ENCODE measurements at places on chromosomes 1 and 21. TPM values are rescaled to one million over a fixed set of nuclear protein-coding genes. Genes with fewer than 3 reads are reported as not detected.

The WNT4 gene
- under 0.01 TPM for total RNA-seq

The CDC20 gene
- 1.2 TPM for total RNA-seq

The DFFA gene
- 41.4 TPM for total RNA-seq

The FAM163A gene
- total RNA-seq, result not detected
